NCI-H2107 (cell line): ENCODE measurements at places on chromosomes 2 and 18.
A peak's percentile ranks its signal among the peaks of the same experiment; 100 is the strongest.

GRCh38 chr2:149278161-149278871, 52.1 kb upstream of the LYPD6 start:
- no peak for DNase-seq

GRCh38 chr2:69081001-69081580, 68.1 kb downstream of the ANTXR1 start:
- DNase-seq, result no peak

DNA sequence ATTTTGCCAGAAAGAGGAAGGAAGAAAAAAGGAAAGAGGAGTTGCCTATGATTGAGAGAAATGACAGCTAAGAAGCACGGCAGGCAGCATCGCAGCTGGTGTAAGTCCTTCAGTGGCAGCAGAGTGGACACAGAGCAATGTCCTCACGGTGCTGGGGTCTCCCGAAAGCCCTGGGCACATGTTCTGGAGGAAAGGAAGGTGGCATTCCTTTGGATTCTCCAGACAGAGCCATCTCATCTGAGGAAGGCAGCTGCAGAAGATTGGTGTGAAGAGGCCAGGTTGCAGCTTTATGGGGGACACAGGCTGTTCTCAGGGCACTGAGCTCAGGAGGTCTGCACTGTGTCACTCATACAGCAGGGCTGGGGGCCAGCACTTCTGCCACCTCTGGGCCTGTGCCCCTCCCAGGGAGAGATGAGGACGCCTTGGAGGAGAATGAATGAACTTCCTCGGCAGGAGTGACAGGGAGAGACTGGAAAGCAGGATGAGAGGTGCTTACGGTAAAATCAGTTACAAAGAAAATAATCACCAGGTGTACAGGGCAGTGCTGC, 252.0 kb upstream of the MYT1L start:
- no peak for DNase-seq

DNA sequence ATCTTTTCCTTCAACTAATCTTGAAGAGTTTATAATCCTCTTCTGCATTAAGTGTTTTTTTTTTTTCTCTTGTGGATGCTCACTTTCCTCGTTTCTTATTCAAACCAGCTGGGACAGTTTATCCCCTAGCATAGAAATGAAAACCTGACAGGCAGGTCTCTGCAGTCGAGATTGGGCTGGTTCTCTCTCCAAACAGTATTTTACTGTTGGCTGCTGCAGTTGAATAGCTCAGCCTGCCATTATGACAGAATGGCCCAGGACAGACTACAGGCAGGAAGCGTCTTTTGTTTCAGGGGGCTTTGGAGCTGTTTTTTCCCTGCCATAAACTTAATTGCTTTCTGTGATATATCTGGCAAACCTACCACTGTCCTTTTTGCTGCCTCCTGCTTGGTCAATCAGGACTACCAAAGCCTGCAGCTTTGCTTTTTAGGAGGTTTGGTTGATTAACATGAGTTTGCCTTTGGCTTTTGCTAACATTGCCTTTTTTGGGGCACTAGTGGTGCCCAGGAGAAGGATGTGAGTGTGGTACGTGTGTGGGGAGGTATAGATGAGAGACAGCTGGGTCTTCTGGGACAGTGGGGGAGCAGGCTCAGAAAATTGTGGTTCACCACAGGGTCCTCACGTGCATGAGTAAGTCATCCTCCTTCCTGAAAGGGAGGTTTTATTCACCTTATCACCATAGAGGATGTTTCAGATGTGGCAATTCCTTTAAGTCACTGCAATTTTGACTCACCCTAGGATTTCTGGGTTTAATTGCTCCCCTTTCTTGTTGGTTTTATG, 128.7 kb downstream of the LYPD6B start:
- no peak for DNase-seq

DNA sequence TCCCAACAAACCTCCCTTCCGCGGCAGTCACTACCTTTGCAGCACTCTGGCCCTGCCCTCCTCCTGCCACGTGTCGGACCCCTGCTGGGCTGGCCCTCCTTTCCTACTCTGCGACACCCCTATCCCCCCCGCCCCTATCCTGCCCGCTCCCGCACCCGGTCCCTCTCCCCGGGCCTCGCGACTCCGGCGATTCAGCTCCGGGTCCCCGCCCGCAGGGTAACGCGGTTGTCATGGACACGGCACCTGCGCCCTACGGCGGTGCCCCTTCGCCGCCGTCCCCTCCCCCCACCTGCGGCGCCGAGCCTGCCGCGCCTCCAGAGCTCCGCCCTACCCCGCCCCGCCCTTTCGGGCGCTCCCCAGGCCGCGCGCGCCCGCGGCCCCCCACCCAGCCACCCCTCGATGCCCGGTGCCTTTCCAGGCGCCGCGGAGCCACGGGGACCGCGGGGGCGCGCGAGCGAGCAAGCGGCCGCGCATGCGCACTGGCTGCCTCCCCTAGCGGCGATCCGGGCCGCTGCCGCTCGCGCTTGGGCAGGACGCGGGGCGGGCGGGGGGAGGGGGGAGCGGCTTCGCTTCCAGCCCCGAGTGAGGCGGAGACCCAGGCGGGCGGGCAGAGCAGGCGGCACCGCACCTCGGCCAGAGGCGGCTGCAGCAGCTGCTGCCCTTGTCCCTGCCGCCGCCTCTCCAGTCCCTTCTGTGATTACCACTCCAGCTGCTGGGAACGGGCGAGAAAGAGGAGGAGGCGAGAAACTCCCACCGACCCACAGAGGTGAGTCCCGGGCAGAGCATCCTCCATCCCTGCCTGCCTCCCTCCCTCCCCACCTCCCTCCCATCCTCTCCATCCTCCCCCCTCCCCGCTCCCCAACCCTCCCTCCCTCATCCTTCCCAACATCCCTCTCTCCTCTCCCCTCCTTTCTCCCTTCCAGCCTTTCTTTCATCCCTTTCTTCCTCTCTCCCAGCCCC, at the start of gene CTNNA2:
Gene CTNNA2, plus strand, starts transcription at position 610 of the 960 bp plus-strand sequence.
- peak; percentile 78 for DNase-seq

DNA sequence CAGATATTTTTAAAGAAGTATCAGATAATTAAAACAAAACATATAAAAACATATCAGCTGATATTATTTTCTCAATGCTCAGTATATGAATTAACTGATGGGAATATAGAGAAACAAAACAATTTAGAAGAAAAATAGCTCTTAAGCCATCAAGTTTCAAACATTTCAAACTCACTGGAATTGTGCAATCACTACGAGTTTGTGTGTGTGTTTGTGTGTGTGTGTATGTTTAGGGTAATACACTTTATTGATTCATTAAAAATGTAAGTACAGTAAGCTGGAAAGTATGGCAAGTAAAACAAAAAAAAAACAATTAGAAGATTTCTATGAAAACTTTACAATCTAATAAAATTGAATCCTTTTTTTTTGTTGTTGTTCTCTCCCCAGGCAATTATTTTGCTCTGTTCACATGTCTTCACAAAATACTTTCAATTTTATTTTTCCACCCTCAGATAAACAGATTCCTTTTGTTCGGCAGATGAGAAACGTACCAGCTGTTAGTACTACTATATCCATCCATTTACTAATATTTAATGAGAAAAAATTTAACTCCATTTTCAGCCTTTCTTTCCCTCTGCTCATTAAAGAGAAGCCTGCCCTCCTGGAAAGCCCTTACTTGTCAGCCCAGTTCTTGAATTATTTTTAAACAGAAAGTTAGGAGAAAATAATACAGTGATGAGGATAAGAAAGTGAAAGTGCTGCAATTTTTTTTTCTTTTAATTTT, 87.6 kb downstream of the SLC8A1 start:
- no peak for DNase-seq

- DNase-seq, result no peak
These were observed 138.6 kb downstream of the DOCK10 start for GRCh38 chr2:224903621-224904020.

GRCh38 chr18:13471971-13472628, 253.5 kb downstream of the LDLRAD4 start:
- no peak for DNase-seq

DNA sequence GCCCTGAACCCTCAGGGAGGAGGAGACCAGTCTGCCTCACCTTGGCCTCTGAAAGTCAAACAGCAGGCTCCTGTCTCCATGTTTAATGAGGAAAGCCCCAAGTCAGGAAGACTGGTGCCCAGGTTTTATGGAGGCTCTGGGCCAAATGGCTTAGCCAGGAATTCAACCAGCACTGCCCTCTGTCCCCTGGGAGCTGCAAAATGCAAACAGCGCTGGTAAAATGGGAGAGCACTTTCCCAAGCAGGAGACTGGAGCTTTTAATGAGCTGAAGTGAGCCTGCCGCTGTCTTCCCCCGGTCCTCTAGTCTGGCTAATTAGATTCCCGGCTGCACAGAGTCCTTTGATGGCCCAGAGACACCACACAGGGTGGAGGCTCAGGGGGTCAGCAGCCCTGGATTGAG, 276.0 kb upstream of the TRIB2 start:
- DNase-seq, result no peak

DNA sequence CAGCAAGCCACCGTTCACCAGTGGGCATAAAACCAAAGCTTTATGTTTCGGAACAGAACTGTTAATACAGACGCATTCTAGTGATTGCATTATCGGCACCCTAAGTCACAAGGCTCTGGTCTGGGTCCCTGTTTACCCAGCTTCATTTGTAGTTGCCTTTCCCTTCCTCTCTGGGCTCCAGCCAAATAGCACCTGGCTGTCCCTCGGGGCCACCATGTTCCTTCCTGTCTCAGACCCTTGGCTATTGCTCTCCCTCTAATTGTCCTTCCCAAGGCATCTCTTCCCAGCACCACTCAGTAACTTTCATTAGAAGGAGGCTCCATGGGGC, 75.3 kb downstream of the SDC1 start:
- DNase-seq, result no peak

DNA sequence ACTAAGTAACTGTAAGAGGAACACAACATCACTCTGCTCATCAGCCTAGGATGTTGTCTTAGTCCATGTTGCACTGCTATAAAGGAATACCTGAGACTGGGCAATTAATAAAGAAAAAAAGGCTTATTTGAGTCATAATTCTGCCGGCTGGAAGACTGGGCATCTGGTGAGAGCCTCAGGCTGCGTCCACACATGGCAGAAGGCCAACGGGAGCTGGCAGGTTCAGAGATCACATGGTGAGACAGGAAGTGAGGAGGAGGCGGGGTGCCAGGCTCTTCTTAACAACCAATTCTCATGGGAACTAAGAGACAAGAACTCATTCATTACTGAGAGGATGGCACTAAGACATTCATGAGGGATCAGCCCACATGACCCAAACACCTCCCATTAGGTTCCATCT, 46.8 kb downstream of the EPG5 start:
- no peak for DNase-seq

- DNase-seq, result no peak
These were observed 58.3 kb upstream of the PNPT1 start for GRCh38 chr2:55751966-55752365.

- DNase-seq, result no peak
These were observed 94.3 kb upstream of the ITGB6 start for GRCh38 chr2:160294339-160294803.

DNA sequence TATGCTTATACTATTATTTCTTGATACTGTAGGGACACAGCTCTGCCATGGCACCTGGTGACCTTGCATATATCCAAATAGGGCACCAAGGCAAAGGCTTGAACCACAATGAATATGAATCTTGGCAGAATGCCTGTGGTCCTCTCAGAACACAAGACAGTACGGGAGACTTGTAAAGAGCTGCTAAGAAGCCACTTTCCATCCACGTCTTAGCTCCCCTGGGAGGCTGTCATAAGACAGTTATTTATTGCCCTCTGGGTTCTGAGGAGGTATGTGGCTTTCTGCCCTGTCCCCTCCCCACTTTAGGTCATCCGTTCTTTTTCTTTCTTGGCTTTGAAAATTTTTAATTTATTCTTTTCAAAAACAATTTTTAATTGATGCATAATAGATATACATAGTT, 29.8 kb upstream of the MRPL33 start:
- DNase-seq, result no peak

DNA sequence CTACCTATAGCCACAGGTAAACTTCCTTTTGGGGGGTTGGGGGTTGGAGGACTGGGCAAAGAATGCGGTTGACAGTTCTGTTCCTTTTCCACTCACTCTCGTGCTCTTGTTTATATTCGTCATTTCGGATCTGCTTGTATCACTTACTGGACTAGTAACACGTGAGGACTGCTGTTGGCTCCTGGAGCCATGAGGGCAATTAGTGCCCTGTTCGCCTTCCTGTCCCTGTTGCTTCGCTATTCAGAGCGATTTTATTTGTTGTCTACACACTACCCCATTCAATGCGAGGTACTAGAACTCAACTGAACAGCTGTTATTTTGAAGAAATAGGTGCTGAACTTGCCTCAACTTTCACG, 1.1 kb downstream of the KCNJ3 start:
- no peak for DNase-seq

- no peak for DNase-seq
These were observed 42.3 kb upstream of the MRPL33 start for GRCh38 chr2:27729198-27729597.

DNA sequence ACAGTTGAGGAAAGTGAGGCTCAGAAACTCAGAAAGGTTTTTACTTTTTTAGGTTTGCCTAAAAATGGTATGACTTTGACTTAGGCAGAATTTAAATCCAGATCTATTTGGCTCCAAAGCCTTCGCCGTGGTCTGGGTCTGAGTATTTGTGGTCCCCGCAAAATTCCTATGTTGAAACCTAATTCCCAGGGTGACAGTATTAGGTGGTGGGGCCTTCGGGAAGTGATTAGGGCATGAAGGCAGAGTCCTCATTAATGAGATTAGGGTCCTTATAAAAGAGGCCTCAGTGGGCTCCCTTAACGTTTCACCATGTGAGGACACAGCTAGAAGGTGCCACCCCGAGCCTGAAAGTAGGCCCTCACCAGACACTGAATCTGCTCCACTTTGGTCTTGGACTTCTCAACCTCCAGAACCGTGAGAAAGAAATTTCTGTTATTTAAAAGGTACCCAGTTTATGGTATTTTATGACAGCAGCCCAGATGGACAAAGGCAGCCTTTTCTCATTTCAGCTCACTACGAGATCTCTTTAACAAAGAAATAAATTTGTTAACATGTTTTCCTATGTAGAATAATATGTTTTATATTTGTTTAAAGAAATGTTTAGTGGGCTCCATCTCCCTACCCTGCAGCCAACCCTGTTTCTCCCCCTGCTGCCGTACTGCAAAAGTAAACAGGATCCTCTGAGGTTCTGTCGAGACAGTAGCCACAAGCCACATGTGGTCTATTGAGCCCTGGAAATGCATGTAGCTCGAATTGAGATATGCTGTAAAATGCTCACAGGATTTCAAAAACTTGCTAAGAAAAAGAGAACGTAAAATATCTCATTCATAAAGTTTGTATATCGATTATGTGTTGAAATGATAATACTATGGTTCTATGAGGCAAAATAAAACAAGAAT, 80.6 kb downstream of the MOGAT1 start:
- DNase-seq, result no peak

DNA sequence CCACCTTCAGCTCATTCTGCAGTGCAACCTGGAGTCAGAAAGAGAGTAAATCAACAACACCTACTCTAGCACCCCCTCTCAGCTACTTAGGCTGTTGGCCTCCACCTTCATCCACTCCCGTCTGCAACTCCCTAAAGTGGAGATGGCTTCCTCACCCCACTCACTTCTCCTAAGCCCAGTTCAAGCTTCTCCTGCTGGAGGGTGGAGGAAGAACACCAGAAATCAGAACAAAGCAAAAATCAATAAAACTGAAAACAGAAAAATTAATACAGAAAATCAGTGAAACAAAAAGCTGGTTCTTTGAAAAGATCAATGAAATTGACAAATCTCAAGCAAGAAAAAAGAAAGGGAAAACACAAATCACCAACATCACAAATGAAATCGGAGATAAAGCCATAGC, 191.7 kb downstream of the ANAPC1 start:
- DNase-seq, result no peak
